ENCODE measurements at places on chromosomes 1 and 21.

DNA sequence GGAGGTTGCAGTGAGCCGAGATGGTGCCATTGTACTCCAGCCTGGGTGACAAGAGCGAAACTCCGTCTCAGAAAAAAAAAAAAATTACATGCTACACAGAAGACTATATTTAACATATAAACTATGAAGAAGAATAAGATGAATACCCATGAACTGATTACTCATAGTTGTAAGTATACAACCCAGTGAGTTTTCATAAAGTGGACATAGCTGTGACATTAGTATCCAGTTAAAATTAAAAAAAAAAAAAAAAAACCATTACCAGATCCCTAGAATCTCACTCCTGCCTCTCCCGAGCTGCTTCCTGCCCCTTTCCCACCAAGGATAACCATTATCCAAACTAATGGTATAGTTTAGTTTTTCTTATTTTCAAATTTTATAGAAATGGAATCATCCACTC lies 37.4 kb downstream of the UBE4B start:
- DNase-seq: no peak

- DNase-seq: no peak
Measured at GRCh38 chr1:231663211-231663792, 36.7 kb downstream of the DISC1 start.

DNA sequence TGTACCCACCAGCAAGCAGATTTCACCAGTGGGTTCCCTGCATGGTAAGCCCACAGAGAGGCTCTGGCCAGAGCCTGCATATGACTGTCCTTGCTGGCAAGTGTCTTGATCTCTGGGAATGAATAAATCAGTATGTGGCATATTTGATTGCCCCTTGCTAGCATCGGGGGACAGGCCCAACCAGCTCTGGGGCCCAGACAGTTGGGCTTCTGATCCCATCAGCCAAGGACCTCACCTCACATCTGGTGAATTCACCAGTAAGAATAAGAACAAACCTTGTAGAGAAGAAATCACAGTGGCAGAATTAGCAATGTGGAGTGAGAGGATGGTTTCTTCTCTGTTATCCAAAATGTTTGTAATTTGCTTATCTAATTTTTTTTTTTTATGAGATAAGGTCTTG lies 15.9 kb downstream of the SLC1A7 start:
- DNase-seq: no peak

- no peak for DNase-seq
Measured at GRCh38 chr1:60619581-60619980, 462.8 kb upstream of the NFIA start.

DNA sequence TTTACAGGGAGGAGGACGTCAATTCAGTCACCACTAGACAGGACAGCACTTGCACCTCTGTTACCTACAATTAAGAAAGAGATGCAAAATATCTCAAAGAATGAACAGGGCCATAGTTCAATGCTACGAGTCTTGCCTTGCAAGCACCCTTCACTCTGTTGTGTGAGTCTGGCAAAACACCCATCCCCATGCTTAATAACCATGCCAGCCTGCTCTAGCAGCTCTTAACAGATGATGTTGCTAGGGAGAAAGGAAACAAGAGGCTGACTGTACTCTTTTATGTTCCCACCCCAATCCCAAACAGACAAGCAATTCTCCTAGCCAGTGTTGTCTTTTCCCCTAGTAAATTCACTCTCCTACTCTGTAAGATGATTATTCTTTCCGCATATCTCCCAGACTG lies 5.3 kb downstream of the CBR1 start:
- no peak for DNase-seq

DNA sequence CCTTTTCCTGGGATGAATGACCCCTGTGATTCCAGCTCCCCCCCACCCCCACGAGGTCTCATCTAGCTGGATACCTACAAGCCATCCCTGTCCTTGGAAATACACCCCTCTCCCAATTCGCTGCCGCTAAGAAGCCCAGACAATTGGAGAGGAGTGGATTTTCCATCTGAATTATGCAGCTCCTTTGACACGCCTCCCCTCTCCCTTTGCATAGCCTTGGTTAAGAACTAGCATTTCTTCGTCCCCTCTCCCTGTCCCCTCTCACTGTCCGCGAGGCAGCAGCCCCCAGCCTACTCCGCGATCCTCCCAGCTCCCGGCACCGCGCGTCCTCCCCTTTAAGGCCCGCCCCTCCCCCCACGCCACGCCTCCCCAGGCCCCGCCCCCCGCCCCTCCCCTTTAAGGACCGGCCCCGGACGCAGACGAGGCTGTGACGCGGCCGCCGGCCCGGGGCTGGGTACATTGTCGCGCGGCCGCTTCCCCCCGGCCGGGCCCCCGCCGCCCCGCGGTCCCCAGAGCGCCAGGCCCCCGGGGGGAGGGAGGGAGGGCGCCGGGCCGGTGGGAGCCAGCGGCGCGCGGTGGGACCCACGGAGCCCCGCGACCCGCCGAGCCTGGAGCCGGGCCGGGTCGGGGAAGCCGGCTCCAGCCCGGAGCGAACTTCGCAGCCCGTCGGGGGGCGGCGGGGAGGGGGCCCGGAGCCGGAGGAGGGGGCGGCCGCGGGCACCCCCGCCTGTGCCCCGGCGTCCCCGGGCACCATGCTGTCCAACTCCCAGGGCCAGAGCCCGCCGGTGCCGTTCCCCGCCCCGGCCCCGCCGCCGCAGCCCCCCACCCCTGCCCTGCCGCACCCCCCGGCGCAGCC lies at the start of gene MAPKAPK2:
MAPKAPK2 (plus strand) TSS at position 428 of the 856 bp plus-strand sequence; CDS start at position 753, 325 bp downstream.
- DNase-seq: peak; percentile 61

- no peak for DNase-seq
Measured at GRCh38 chr1:1916851-1917251, 1.8 kb downstream of the CALML6 start.

DNA sequence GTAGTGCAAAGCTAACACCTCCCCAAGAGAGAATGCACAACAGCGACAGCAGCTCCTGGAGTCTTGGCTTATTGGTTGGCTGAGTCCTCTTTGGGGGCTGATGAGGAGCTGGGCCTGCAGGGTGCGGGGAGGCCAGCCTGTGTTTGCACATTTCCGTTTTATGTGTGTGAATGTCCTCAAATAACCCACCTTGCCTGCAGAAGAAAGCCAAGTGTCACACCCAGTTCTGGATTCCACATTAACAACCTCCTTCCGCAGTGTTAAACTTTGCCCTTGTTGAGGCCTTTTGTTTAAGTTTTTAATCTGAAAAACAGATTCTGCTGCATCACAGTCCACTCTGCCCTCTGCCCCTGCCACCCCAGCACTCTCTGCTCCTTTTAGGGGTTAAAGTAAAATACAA lies 274.5 kb downstream of the TM2D1 start:
- no peak for DNase-seq

DNA sequence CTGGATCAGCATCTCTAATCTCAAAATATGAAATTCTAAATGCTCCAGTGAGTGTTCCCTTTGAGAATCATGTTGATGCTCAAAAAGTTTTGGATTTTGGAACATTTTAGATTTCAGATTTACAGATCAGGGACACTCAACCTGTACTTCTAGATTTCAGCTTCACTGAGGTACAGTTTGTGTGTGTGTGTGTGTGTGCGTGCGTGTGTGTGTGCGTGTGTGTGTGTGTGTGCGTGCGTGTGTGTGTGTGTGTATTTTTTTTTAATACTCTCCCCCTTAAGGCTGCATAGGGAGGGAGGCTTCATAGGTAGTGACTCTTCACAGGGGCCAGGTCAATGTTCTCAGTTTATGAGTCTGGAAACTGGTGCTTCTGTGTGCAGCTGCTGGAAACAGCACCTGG lies 77.5 kb downstream of the BRINP2 start:
- DNase-seq: no peak

GRCh38 chr1:109214695-109215623 lies 1.2 kb downstream of the SARS1 start:
- peak; percentile 40 for DNase-seq

GRCh38 chr1:222791006-222791710 lies 23.7 kb upstream of the DISP1 start:
- DNase-seq: no peak

GRCh38 chr1:3922201-3922725 lies 22.2 kb upstream of the C1orf174 start:
- no peak for DNase-seq

DNA sequence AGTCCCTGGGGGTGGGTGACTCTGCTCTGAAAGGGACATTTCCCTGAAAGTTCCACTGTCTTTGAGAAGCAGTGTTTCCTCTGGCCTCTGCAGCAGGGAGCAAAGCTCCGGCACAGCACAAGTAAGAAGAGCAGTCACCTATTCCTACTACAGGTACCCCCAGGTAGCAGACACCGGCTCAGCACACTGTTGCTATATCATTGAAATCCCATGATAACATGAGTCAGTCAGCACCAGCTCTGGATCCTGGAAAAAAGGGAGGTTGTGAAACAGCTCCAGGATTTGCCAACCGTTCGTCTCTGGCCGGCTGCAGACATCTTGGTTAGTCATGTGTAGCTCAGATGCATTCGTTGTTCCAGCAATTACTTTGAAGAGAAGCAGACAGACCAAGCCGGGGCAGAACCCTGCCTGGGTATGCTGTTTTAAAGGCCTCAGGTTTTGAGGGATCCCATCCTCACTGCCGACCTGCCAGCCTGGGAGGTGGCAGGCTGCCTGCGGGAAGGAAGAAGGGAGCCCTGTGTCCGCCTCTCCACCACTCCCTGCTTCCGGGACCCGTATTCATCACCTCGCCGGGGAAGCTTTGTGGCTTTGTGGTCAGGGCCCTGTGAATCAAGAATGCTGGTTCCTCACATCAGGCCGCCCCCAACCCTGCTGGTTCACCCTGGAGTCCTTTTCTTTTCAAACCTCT lies 139.2 kb downstream of the CLIC6 start:
- no peak for DNase-seq

Data from NCI-H1092 treated with DMSO at 0.1 percent for 48 hours (cell line).